ENCODE measurements at places on chromosomes 1 and 21.

- no peak for DNase-seq
Observed at GRCh38 chr1:193079187-193079586, 19.8 kb downstream of the RO60 start.

DNA sequence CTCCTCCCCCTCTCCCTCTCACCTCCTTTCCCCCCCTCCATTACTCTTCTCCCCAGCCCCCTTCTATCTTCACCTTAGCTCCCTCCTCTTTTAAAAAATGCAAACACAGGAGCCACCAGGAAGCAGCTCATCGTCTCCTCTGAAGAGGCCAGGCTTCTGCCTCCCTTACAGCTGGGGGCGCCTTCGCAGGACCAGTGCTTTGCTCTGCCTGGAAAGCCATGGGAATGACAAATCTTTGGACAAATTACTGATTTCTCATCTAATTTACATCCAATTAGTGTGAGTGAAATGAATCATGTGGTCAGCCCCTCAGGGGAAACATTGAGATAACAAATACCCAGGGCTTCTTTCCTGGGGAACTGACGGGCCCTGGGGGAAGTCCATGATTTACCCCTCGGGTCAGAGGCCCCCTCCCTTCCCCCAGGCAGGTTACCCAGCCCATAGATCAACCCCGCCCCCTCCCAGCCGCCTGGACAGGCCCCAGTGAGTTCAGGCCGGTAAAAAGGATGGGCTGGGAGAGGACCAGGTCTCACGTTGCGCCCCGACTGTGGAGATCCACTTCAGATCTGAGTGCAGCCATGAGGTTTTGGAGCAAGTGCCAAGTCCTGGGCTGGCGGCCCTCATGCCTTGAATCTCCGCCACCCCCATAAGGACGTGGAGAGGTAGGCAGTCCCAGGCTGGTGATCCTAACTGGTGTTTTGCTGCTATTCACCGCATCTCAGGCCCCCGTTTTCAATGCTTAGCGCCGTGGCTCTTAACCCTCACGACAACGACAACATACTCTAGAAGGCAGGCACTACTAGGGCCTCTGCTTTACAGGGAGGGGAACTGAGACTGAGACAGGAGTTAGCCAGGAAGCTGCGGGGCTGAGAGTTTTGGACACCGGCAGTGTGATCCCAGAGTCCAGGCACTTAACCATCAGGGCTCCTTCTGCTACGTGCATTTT, 300.8 kb downstream of the RRAGC start:
- DNase-seq: no peak

DNA sequence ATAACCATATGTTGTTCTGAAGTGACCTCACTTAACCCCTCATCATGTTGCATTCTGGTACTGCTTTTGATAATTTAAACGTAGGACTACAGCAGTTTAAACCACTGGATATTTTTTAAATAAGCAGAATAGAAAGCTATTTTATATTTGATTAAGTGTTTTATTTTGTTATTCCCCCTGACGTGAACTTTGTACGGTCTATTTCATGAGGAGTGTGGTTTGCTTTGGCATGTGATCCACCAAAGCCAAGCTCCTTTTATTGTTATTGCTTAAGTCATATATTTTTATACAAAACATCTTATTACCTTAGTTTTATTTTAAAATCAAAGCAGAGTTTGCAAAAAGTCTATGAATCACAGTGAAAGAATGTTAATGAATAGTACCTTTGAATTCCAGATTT, 101.4 kb upstream of the L1TD1 start:
- DNase-seq: no peak

DNA sequence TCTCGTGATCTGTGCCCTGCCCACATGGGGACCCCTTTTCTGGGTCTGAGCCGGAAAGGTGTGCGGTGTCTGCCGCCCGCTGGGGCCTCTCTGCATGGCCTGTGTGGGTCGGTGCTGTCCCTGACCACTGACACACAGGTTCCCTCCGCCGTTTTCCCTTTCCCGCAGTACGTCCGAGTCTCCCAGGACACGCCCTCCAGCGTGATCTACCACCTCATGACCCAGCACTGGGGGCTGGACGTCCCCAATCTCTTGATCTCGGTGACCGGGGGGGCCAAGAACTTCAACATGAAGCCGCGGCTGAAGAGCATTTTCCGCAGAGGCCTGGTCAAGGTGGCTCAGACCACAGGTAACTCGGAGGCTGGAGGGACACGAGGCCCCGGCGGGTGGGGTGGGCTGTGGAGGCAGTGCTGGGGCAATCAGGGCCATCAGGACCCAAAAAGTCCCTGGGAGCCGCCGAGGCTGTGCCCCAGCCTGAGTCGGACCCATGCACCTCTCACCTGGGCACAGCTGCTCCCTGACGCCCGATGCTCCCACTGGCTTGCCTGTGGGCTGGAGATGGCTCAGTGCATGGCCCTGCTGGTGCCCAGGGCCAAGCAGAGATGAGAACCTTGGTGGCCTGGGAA, 13.3 kb downstream of the TRPM2 start:
- DNase-seq: no peak

GRCh38 chr1:172885971-172886370, 164.8 kb downstream of the TNFSF18 start:
- no peak for DNase-seq

GRCh38 chr1:181184621-181185020, 96.1 kb downstream of the IER5 start:
- DNase-seq: no peak

DNA sequence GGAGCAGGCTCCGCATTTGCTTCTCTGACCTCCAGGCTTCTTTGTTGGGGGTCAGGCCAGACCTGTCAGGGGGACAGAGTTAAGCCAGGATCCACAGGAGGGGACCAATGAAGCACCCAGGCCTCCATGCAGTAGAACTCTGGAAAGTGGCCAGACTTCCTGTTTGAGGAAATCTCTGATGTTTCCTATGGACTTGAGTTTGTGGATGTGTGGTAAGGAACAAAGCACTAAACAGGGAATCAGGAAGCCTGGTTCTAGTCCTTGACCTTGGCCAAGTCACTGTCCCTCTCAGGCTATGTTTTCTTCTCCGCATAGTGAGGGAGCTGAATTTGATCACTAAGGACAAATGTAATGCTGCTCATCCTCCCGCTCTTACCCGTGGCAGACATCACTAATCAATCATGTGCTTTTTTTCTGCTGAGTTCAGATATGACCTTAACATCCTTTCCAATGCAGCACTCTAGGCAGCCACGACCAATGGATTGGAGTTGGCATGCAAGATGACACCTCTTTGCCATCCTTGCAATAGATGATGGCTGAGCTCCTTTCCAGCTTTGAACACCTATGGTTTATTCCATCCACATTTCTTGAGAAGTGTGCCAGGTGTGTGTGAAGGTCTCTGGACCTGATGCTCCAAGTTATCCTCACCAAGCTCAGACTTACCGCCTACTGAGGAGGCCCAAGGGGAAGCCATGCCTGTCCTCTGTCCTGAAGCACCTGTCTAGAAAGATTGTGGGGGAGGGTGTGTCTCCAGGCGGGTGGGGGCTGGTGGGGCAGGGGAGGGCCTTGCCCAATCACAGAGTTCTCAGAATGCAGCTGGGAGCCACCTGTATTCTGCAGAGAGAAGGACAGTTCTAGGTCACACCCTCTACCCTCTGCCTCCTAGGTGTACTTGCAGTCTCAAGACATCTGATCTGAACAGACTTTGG, 9.9 kb downstream of the SH2D2A start:
- DNase-seq: no peak

GRCh38 chr21:28714777-28715464, 277.8 kb downstream of the LTN1 start:
- no peak for DNase-seq

- no peak for DNase-seq
Observed at GRCh38 chr1:201274616-201275252, 8.6 kb upstream of the PKP1 start.

DNA sequence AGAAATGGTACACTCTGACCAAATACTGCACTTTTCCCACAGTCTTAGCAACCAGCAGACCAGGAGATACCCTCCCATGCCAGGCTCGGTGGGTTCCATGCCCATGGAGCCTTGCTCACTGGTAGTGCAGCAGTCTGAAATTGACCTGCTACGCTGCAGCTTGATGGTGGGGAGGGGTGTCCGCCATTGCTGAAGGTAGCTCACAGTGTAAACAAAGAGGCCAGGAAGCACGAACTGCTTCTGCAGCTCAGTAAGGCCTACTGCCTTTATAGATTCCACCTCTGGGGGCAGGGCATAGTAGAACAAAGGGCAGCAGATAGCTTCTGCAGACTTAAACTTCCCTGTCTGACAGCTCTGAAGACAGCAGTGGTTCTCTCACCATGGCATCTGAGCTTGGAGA, 12.3 kb upstream of the IFI44L start:
- DNase-seq: no peak

DNA sequence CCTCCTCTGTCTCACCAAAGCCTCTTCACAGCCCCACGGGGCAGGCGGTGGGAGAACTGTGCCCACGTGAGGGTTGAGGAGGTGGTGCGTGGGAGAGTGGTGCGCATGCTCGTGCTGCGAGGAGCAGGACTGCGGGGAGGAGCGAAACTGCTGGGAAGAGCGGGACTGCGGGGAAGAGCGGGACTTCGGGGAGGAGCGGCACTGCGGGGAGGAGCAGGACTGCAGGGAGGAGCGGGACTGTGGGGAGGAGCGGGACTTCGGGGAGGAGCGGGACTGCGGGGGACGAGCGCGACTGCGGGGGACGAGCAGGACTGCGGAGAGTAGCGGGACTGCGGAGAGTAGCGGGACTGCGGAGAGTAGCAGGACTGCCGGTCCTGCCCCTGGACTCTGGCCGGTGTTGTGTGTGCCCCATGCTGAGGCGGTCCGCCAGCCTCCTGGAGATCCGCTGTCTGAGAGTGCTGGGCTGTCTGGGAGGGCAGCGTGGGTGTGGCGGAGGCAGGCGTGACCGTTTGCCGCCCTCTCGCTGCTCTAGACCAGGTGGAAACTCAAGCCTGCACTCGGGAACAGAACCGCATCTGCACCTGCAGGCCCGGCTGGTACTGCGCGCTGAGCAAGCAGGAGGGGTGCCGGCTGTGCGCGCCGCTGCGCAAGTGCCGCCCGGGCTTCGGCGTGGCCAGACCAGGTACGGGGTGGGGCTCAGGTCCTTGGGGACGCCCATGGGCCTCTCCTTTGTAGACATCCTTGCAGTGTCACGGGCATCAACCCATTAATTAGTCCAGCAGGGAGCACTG, 24.6 kb downstream of the TNFRSF1B start:
- no peak for DNase-seq

- no peak for DNase-seq
Observed at GRCh38 chr1:196381544-196381943, 226.7 kb downstream of the KCNT2 start.

GRCh38 chr1:91176250-91176649, 154.4 kb upstream of the ZNF644 start:
- DNase-seq: no peak

GRCh38 chr1:38217316-38217715, 170.7 kb upstream of the POU3F1 start:
- no peak for DNase-seq

- no peak for DNase-seq
Observed at GRCh38 chr1:192639607-192640368, 3.8 kb downstream of the RGS13 start.

DNA sequence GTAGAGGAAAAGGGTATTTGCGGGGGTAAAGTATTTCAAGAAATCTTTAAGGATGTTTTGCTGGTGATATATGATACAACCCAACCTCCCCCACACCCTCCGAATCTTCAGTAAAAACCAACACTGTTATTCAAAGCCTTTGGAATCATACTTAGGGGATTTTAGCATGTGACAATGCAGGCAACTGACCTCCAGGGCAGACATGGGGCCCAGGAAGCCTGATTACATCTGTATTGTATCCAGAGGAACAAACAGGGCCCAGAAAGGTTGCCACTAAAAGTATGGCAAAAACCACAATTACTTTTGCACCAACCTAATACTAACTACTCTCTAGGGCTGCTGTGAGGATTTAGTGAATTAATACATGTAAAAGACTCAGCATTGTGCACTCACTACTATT, 43.9 kb upstream of the CNN3 start:
- DNase-seq: no peak

- no peak for DNase-seq
Observed at GRCh38 chr1:92747735-92748134, 37.2 kb downstream of the EVI5 start.

DNA sequence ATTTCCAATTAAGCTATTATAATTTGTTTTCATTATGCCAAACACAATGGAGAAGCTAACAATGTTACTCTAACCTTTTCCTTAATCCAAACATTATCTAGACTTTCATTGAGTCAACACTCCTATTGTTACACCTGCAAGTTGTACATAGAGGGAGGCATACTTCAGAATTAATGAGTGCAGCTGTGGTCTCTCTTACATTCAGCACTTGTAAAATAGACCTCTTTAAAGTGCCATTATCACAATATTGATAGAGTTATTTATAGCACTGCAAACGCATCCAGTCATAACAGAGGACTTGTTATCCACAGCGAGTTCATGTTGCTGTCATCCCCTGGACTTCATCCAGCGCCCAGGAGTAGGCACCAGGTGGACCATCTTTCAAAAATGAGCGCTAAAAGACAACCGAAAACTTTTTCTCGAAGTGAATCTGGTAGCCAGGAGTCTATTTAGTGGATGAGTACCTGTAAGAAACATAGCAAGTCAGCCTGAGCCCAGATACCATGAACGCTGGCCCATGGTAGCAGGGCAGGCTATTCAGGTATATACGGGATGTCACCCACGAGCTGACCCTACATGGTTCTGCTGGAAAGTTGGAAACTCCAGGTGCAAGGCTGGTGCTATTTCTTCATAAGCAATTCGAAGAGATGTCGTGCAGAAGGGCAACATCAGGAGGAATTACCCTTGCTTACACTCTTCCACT, 70.6 kb upstream of the NFIA start:
- no peak for DNase-seq
